Renal cortex interstitium (tissue), 15 donors: ENCODE measurements at places on chromosomes 2 and 18. TPM values are rescaled to one million over a fixed set of nuclear protein-coding genes. Genes with fewer than 3 reads are reported as not detected.

The RPRM gene
- 2.4 TPM for polyA plus RNA-seq

DNA sequence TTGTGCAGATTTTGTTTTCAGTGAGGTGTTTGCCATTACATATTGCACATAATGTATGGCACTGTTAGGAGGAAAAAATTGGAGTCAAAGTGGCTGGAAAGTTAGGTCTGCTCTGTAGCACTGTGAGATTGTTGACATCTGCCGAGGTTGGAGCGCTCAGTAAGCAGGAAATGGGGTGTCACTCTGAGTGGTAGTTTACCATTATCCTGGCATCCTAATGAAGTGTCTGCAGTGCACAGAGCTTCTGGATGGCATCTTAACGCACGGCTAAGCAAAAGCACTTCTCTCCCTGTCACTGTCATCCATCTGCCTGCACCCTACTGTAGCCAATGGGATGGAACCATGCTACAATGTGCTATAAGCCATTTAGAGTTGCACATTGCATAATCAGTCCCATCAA is 561.9 kb downstream of the ARHGAP15 start:
- no peak for DNase-seq

The GALNT14 gene
- polyA plus RNA-seq = 41.7 TPM

GRCh38 chr18:69934601-69935265 is 12.9 kb downstream of the CD226 start:
- DNase-seq = no peak

DNA sequence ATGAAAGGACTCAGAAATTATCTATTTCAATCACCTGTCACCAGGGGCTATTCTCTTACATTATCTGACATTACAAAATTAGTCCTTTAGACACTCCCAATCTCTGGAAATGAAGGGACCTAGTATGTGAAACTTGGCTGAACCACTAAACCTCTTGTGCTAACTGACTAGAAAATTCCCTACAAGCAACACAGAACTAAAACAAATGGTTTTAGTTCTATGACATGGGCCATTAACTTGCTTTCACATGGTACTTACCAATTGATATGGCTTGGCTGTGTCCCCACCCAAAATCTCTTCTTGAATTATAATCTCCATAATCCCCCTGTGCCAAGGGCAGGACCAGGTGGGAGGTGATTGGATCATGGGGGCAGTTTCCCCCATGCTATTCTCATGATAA is 16.6 kb downstream of the SERPINE2 start:
- DNase-seq = no peak

DNA sequence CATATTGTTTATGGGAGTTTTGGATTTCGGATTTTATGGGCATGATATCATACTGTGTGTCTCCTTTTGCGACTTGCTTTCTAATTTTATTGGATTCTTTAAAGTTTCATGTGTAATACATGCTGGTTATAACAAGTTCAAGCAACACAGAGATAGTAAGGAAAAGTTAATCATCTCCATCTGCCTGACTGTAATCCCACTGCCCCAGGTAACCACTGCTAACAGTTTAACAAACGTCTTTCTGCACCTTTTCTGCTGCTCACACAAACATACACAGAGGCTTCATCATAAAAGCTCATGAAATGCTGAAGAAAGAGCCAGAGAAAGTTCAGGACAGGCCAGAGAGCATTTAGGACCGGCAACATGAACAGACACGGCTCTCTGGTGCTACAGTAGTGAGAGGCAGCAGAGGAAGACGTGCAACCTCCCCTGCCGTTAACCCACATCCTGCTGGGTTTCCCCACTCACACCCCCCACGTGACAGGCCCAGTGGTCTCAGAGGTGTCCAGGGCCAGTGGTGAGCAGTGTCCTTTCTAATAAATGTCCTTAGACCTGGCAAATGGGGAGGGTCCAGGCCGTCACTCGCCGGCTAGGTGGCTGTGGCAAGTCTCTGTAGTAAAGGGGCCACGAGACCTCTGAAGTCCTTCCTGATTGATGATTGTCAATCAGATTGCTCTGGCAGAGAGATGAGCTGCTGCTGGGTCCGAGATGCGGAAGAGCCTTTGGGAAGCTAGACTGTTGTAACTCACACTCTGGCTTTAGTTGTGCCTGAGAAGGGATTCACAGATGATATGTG is 43.0 kb upstream of the SLC1A4 start:
- no peak for DNase-seq
